Epithelial cell of prostate (primary cell): ENCODE measurements at places on chromosomes 2 and 18.

DNA sequence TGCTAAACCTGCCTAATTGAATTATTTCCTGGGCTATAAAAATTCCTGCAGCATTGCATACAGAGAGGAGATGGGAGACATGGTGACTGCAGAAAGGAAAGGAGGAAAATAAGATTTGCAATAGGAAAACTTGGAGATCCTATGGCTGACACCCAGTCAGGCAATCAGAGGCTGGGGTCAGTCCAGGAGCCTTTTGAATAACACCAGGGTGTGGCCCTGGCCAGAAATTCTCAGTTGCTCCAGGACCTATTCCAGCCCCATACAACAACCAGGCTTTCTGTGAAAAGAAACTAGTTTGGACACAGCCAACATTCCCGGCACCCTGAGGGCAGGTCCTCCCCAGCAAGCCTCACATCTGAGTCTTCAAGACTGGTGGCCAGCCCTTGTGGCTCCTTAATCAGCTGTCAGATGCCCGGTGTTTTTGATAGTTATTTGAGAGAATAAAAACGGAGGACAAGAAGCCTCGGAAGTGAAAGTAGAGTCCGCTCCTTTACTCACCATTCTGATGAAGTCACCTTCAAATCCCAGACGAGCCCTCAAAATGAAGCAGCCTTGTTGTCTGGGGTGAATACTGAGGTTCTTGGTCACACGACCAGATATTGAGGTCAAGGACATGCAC lies 31.1 kb upstream of the GMCL1 start:
- no peak for DNase-seq

DNA sequence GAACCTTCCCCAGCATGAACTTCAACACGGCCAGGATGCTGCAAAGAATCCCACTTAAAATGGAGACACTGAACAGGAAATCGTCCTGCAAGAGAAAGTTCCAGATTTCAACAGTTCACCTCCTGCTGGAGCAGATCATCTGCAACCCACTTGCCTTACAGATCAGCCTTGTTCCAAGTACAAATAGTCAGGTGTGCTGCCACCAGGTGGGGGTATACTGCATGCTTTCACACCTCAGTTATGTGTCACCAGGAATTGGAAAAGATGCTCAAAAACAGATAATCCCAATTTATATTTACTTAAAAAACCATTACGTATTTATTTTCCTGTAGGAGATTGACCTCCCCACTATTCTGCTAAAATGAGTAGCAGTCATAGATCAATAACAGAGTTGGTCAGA lies 212.3 kb downstream of the MGAT5 start:
- no peak for DNase-seq

DNA sequence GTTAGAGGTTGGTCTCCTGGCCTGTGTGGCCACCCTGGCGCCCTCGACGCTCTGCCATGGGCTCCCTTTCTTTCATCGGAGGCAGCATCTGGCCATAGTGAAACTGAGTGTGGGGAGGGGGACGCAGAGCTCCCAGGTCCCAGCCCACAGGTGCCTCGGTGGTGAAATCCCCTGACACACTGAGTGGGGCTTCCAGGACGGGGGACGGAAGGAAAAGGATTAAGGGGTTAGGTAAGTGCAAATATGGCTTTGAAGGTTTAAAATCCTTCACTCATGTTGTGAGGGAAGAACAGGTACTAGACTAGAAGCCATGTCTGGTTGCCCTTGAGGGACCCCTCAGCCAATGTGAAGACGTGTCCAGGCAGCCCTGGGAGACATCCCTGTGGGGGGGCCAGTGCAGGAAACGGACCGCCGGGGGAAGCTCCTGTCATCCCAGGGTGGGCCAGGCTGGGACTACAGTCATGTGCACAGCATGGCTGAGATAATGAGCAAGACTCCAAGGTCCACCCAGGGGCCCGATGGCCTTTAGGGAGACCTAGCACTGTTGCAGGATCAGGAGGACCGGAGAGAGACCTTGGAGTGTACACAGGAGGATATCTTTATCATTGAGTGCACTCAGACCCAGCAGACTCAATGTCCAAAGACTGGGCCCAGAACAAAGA lies 36.3 kb downstream of the RTP5 start:
- DNase-seq = no peak

GRCh38 chr18:28163201-28163775 lies 13.6 kb downstream of the CDH2 start:
- DNase-seq = no peak
